ENCODE measurements at places on chromosomes 5 and 9.

DNA sequence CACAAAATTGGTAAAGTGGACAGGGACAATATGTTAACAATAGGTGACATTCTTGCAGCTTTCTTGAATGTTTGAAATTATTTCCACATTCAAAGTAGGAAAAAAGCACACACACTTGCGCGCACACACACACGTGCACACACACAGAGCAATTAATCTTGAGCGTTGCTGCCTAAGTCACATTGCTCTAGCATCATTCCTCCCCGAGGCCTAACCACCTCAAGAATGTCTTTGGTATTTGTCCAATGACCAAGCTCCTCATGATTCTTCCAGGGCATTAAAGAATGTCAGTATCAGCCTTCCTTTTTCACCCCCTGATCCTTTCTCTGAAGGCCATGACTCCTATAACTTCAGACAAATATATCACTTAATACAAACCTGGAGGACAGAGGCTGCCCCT, 198.1 kb downstream of the NPR3 start:
- no peak for DNase-seq

DNA sequence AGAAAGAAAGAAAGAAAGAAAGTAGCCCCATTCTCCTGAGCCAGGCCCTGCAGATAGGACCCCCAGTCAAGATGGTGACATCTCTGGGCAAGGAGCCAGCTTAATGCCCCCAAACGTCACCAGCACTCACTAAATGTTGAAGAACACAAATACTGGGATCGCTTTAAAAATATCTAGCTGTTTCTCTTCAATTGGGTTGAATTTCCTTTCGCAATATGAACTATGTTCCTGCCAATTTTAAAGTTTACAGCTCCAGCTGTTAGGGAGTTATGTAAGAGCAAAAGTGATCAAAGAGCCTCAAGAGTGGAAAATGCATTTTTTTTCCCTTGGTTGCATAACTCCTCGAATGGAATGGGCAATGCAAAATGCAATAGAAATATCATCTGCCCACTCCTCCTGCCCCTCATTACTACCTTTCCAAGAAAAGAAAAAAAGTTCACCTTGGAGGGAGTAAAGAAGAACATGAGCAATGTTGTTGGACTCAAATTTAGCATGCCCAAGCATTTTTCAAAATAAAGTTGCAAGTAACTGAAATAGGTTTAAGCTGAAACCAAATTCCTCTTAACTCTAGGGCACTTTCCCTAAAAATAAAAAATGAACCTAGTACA, 244.2 kb upstream of the PIK3R1 start:
- no peak for DNase-seq

DNA sequence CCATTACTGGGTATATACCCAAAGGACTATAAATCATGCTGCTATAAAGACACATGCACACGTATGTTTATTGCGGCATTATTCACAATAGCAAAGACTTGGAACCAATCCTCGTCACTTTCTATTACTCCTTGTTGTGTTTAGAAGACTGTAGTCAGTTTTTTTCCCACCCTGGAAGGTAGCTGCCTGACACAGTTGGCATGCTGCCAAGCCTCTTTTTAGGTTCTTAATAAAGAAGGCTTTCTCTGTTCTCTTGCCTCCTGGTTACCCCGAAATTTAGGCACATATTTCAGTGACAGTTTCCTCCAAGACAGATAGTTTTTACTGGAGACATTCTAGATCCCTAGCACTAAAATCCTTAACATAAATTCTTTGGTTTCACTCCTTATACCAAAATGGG, 205.4 kb upstream of the PCSK5 start:
- no peak for DNase-seq

GRCh38 chr5:40587376-40587775, 92.3 kb upstream of the PTGER4 start:
- DNase-seq: no peak

DNA sequence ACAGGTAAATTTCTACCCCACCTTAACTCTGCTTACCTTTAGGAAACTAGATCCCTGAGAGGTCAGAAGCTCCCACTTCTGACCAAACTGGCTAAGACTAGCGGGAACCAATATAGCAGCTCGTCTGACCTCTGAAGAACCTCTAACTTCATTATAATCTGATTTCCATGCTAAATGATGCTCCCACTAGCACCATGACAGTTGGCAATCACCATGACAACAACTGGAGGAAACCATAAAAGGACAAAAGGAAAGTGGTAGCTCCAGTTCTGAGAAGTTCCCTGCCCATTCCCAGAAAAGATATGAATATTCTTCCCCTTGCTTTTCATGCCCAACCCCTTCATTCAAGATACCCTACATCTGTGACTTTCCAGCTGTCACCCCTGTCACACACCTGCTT, 483.3 kb downstream of the CTNND2 start:
- no peak for DNase-seq

- peak; percentile 82 for DNase-seq
These were observed 24.1 kb upstream of the PCSK5 start for GRCh38 chr9:75866273-75866871.

DNA sequence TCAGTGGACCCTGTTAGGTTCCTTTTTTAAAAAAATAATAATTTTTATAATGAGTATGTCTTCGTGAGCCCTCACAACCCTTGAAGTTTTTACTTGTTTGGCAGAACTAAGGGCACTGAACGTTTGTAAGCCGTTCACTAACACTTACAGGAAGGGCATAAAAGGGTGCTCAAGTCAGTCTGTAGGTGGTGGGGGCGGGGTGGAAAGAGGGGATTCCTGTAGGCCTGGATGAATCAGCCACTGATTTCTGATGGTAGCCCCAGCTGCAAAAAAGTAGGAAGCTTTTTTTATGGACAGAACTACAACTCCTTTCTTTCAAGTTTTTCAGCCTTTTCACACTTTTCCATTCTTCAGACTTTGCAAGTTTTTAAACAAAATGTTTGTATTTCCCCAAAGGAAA, 35.8 kb downstream of the PIK3R1 start:
- no peak for DNase-seq

GRCh38 chr5:126851501-126852011, 74.6 kb downstream of the LMNB1 start:
- DNase-seq: no peak

DNA sequence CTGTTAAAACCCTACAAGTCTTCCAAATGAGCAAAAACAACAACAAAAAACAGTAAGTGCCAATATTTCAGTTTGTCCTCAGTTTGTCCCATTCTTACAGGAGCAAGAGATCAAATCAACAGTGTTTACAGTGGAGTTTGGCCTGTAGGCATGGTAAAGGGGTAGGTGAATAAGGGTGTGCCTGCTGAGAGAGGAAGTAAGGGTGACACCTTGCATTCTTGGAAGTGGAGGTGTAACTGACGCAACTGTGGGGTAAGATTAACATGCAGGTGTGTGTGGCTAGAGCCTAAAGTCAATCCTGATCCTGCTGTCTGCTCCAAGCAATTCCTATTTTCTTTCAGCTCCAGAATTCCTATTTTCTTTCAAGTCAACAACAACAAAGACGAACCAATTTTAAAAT, 43.4 kb downstream of the PFDN1 start:
- no peak for DNase-seq

DNA sequence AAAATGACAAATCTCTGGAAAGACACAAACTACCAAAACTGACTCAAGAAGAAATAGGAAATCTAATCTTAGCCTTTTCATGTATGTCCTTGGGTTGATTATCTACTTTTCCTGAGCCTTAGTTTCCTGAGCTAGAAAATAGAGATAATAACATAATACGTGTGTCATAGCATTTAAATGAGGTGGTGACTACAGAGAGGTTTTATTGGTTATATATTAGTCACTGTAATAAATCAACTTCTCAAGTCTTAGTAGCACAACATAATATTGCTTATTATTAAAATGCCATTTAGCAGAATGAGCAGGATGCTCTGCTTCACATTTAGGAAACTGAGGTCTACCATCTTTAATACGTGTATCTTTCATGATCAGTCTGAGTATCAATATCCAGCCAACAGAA, 7.1 kb upstream of the PJA2 start:
- no peak for DNase-seq

GRCh38 chr9:78030553-78031443, 813 bp downstream of the GNAQ start:
- DNase-seq: peak; percentile 78

- no peak for DNase-seq
These were observed 440.0 kb upstream of the MPDZ start for GRCh38 chr9:13719446-13719845.

DNA sequence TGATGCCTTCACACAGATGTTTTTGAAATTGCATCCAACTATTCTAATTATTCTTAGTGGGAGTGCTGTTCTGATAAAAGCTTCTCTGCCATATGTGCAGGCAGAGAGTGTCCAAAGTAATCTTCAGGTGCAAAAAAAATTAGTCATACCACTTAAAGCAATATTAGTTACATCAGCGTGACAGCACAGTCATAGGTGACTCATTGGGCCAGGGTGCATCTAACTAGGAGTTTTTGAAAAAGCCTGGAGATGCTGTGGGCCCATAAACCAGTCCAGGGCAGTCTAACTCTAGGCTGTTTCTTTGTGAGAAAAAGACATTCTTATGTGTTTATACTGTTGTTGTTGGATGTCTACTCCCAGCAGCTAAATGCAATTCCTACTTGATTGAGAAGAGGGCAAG, 33.0 kb upstream of the C6 start:
- no peak for DNase-seq
